ENCODE measurements at places on chromosomes 4 and X. TPM values are rescaled to one million over a fixed set of nuclear protein-coding genes. Genes with fewer than 3 reads are reported as not detected.
A peak's percentile ranks its signal among the peaks of the same experiment; 100 is the strongest.

GRCh38 chr4:116024954-116025708 lies 911.7 kb upstream of the NDST4 start:
- DNase-seq: no peak

PNMA6A gene
- 15.8 TPM for polyA plus RNA-seq

KCNE5 gene
- polyA plus RNA-seq: not detected

CCDC110 gene
- 2.2 TPM for polyA plus RNA-seq

GRCh38 chrX:135389717-135390116 lies 32.0 kb upstream of the SMIM10L2A start:
- DNase-seq: no peak

TTC29 gene
- 0.82 TPM for polyA plus RNA-seq

DNA sequence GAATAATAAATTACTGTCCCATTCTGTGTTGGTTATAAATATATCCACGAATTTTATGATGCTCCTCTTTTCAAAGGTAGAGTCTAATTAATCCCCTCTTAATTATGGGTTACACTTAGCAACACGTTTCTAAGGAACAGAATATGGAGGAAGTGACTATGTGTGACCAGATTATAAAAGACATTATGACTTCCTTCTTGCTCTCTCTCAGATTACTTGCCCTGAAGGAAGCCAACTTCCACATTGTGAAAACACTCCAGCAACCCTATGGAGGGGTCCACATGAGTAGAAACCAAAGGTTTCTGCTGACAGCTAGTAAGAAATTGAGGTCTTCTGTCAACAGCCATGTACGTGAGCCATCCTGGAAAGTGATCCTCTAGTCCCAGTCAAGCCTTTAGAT lies 59.3 kb downstream of the WDFY3 start:
- no peak for DNase-seq

SLC2A9 gene
- 41.5 TPM for polyA plus RNA-seq

DDIT4L gene
- polyA plus RNA-seq: 15.2 TPM

- DNase-seq: no peak
Observed at GRCh38 chr4:68734095-68734494, 63.6 kb upstream of the UGT2B15 start.

DNA sequence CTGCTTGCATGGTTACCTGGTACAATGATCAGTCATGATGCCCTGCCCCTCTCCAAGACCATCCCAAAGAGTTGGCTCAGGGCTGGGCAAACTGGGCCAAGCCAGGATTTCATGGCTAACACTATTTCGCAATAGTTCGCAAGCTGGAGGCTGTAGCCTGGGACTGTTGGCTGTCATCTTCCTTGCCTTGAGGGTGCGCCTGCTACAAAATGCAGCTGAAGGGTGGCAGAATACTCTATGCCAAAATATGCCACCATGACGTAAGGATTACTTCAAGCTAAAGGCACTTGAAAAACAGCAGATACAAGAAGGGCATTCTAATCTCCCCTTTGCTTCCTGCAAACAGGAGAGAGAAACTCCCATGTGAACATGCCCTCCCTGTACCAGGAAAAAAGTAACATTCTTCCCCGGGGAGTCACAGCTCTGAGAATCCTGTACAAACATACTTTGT lies 21.0 kb downstream of the SAT1 start:
- no peak for DNase-seq

- no peak for DNase-seq
Observed at GRCh38 chr4:31422006-31422405, 701.8 kb downstream of the PCDH7 start.

SMIM14 gene
- 26.3 TPM for polyA plus RNA-seq

DNA sequence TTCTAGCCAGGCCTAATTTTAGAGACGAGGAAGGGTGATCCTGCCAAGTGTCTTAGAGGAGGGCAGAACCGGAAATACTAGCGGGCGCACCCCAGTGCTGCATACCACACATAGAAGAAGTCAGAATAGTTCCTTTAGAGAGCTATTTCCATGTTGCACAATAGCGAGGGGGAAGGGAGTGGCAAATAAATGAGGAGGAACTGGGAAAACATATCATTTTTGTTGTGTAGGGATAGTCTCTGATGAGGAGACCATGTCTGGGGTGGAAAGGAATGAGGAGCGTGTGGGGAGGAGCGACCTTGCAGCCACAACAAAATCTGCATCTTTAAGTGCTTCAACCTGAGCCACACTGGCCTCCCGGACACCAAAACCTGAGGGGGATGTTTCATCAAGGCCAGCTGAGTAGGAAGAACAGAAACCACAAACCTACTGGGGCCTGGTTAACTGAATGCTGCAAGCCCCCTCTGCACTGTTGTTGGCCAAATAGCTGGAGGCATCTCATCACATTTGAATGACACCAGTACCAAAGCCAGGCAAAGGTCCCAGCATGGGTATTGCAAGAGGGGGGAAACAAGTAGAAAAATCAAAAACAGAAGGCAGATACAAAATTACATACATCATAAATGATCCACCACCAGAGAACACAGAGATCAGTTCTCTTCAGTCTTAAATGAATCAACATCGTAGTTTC lies 26.7 kb upstream of the C1QTNF7 start:
- DNase-seq: peak; percentile 55

GRCh38 chr4:179605196-179605595 lies 2163.0 kb upstream of the AGA start:
- DNase-seq: no peak

DNA sequence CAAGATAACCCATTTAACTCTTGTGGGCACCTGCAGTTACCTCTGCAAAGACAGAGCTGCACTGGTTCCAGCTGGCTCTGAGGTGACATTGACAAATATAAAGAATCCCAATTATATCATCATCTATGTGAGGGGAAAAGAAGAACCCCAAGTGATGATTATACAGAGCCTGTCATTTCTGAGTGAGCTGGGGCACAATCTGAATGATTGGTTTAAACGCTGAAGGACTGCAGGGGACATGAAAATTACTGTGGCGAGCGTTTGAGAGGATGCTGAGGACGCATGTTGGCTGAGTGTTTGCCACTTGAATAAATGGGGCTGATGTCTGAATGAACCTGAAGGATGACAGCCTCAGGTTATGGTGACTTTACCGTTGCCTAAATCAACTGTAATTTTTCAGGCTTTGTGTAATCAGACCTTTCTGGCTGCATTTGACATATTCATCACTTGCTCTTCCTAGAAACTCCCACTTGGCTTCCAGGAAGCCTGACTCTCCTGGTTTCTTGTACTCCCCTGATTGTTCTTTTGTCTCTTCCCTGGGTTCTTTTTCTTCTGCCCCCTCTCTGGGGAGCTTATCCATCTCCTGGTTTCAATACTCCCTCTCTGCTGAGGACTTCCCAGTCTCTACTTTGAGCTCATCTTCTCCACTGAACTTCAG lies 4.1 kb upstream of the HSD17B10 start:
- DNase-seq: no peak

DNA sequence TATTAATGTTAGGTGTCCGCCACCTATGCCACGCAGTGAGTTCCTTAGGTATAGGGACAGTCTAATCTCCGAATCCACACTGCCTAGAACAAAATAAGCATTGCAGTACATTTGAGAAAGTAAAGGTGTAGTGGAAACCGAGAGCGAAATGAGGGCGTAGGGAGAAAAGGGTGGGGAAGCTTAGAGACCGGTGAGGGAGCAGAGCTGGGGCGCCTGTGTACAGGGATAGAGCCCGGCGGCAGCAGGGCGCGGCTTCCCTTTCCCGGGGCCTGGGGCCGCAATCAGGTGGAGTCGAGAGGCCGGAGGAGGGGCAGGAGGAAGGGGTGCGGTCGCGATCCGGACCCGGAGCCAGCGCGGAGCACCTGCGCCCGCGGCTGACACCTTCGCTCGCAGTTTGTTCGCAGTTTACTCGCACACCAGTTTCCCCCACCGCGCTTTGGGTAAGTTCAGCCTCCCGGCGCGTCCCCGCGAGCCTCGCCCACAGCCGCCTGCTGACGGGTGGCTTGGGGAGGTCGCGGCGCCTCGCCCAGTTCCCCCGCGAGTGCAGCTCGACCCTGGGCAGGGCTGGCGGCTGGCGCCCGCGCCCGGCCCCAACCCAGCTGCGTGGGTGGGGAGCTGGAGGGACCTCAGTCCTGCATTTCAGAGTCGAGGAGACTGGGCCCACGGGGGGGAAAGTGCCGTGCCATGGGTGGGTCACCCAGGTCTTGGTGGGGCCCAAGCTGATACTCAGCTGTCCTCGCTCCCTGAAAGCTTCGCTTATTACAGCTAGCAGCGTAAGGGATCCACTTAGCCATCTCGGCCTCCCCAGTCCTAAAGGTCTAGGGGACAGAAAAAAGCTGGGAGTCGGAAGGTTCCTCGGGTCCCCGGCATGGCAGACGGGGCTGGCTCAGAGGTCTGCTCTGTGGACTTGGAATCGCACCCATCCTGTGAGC lies at the start of gene ANXA3:
Gene ANXA3 (plus strand): TSS at position 351 of the 932 bp plus-strand sequence. CDS start 2,704 bp downstream, outside the sequence.
- DNase-seq: peak; percentile 50

DNA sequence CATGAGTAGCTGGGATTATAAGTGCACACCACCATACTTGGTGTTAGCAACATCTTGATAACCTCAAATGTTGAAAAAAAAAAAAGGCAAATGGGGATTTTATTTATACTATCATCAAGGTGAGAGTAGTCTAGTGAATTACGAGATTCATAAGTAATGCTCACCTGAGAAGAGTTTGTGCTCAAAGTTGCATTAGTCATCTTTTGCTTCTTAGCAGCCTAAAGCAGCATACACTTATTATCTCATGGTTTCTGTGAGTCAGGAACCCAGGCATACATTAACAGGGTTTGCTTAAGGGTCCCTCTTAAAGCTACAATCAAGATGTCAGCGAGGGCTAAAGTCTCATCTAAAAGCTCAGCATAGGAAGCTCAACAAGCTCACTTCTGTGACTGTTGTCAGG lies 8.2 kb upstream of the EXOSC9 start:
- DNase-seq: no peak

DNA sequence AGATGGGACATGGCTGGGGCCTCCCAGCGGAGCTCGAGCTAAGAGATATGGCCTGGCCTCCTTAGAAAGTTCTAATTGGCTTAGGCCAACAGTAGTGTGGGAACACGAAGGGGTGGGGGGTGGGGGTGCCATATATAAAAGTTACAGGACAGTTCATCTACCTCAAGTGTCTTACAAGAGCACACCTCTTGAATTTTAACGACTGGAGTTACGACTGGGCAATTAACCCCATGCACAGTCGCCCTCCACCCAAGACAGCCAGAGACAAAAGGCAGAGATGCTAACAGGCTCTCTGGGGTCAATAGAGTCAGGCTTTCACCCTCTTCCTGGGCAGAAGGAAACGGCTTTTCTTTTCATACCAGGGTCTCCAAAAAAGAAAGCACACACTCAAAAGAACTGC lies 302.2 kb downstream of the BCOR start:
- no peak for DNase-seq

GSX2 gene
- not detected for polyA plus RNA-seq

DNA sequence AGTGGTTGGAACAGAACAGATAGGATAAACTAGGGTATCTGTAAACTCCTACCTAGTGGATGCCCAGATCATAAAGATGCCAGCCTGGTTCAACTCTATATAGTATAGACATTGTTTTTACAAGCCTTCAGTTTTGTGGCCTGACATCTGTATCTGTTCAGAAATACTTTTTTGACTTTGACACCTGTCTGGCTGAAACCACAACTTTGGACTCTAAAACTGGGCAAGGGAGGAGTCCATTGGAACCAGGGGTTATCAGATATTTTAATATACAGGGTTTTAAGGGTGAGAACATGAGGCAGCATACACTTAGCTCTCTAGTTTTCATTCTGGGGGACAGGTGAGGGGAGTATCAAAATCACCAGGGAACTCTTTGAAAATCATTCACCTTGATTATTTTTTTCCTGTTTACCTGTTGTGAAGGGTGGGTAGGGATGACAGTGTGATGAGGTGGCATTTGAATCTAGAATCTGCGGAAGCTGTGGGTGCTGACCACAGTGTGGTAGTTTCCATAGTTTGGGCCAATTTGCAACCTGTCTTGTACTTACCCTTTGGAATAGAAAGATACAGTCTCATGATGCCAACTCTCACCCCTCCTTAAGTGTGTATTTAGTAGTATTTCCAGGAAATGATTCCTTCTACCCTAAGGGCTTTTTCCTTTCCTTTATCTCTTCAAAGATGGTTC lies 20.6 kb downstream of the GAB1 start:
- no peak for DNase-seq

DNA sequence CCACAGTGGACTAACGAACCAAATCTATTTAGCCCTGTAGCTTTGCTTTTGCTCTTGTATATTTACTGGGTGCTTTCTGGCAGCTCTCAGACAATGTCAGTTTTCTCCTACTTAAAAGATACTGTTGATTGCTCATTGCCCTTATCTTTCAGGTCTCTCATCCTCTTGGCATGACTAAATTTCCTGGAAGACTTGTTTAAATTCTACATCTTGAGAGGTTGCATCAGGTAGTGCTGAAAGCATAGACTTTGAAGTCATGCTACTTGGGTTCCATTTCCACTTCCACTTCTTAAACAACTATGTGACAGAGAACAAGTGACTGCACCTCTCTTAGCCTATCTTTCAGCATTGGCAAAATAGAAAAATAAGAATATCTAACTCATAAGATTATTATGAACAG lies 8.4 kb downstream of the TDO2 start:
- DNase-seq: no peak

CLIC2 gene
- 7.3 TPM for polyA plus RNA-seq

- DNase-seq: no peak
Observed at GRCh38 chr4:7381890-7382633, 52.7 kb downstream of the PSAPL1 start.

DNA sequence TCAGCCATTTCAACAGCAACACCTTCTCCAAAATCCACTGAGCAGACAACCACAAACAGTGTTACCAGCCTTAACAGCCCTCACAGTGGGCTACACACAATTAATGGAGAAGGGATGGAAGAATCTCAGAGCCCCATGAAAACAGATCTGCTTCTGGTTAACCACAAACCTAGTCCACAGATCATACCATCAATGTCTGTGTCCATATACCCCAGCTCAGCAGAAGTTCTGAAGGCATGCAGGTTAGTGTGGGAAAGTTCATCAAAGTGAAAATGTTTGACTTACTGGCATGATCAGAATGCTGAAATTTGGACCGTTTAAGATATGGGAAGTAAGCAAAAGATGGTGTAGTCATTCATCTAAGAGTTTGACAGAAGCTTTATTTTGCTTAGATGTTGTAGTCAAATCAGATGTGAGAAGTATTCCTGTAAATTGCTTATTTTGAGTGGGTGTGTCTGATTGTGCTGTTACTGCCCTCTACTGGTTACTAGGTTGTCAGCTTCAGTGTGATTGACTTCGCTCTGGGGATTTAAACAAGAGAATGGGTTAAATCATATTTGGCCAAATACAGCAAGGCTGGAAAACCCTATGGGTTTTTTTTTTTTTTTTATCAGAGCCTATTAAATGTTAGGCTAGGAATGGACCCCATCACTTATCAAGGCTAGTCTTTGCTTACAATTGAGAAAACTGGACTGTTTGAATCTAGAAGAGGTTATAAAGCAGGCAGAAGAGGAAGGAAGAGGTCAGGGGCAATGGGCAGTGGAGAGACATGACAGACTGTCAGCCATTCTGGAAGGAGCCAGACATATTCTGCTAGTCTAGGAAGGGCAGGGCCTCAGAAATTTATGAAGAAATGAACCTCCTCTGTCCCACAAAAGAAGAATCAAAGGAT lies 130.3 kb downstream of the DIPK2B start:
- peak; percentile 53 for DNase-seq

MAGED4B gene
- polyA plus RNA-seq: 5.2 TPM

DNA sequence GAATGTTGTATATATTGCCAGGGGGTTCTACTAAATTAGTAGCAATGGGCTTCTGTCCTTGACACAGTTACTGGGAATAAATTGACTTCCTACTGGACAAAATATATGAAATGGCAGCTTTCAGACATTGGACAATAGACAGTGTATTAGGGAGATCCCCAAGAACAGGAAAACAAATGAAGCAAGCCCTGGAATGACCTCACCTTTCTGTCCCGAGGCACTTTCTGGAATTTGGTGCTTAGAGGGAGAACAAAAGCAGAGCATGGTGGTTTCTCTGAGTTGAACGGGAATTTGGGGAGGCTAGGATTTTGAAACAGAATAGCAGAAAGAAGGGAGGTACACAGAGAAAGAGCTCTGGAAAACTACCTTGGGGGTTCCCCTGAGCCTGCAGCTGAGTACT lies 187.7 kb upstream of the MAGEB2 start:
- no peak for DNase-seq
